GM12878 (cell line): ENCODE measurements at places on chromosomes 6 and 20. TPM values are rescaled to one million over a fixed set of nuclear protein-coding genes. Genes with fewer than 3 reads are reported as not detected.
A peak's percentile ranks its signal among the peaks of the same experiment; 100 is the strongest.

The RSPO4 gene
- total RNA-seq = not detected in 2 replicates

The TNF gene
- total RNA-seq = 80.5 and 83.9 TPM in 2 replicates

The LINC00237 gene
- total RNA-seq = not detected in 2 replicates

The NHLRC1 gene
- 0.15 and 0.21 TPM in 2 replicates for total RNA-seq

DNA sequence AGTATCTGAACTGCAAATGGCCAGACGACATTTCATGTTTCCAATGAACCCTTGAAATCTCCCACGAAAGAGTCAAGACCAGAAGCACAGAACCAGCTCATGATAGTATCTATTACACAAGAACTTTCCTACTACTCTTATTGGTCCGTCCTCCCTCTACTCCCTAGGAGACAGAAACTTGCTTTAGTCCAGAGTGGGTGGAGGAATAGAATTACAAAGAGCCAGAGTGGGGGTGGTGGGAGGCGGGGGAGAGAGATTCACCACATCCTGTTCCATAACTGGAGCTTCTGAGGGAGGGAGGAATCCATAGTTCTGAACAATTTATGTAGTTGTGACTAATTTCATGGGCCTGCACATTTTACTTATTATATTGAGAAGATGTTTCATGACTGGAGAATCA, 18.5 kb upstream of the WFDC10A start:
- no peak for DNase-seq

- DNase-seq = no peak
Measured at GRCh38 chr20:52748990-52749389, 223.2 kb upstream of the TSHZ2 start.

GRCh38 chr6:78942446-78942845, 75.1 kb downstream of the IRAK1BP1 start:
- DNase-seq = no peak

GRCh38 chr6:8939615-8940014, 504.3 kb upstream of the SLC35B3 start:
- no peak for DNase-seq

DNA sequence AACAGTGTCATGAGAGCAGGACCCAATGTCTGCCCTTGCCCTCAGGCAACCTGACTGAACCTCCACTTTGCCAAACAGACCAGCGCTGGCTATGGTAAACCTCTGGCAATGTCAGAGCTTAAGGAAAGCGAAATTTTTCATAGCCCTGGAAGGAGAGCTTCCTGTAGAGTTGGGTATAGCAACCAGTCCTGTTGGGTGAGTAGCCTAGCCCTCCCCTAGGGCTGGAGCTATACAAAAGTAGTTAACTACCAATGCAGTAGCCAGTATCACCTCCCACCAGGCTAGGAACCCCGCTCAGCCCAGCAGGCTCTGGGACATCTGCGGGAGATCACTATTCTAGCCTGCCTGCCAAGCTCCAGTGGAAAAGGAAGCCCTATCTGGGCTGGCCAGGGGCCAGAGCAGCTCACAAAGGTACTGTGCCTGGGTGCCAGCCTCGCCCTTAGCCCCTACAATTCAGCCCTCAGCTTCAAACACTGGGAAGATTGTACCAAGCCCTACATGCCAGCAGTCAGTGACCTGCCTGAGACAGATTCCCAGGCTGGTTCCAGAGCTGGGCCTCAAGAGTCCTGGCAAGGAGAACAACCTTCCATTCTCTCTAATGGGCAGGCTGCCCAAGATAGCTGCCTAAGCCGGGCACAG, 7.9 kb downstream of the WFDC3 start:
- DNase-seq = no peak

DNA sequence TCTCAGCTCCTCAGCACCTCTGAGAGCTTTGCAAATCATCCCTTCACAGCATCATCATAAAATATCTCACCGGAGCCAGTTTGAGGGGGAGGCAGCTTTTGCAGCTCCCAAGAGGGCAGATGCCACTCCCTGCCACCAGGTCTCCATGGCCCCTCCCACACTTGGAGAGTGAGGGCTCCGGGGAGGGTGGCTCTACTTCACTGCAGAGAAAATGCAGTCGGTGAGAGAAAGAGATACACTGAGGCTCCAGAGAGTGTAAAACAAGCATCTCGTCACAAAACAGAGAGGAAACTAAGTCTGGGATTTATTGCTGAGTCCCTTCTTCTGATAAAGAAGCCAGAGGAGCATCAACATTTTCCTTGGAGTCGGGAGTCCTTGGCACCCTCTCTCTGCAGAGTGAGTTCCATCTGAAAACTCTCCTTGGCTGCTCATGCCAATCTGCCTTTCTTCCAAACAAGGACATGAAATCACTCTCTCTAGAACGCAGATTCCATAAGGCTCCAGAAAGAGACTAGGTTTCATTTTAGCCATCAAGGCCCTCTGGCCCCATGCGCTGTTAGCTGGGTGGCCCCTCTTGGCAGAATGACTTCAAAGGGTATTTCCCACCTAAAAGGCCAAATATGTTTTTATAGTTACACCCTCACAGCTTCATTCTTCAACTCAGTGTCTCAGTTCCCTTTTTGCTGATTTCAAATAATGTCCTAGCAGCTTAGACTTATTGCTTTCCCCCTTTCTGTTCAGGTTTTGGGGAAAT, 70.6 kb upstream of the F13A1 start:
- peak; percentile 78 for DNase-seq

DNA sequence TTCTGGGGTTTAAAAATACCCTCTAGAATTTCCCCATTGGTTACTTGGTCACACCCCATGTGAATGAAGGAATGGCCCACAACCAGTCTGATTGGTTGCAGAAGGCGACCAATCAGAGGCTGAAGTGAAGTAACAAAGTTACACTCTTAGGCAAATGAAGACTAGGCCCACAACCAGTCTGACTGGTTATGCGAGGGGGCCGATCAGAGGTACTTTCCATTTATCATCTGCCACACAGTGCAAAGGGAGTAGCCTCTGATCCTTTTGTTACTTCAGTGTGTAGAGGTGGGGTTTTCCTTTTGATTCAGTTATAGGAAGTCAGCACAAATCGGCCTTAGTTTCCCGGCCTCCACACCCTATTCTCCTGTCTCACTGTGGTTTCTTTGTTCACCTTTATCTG, 61.2 kb upstream of the SGK1 start:
- peak; percentile 72 for DNase-seq

GRCh38 chr6:142446168-142446567, 144.4 kb downstream of the ADGRG6 start:
- DNase-seq = no peak

- no peak for DNase-seq
Measured at GRCh38 chr6:31190488-31190887, 20.0 kb upstream of the POU5F1 start.

DNA sequence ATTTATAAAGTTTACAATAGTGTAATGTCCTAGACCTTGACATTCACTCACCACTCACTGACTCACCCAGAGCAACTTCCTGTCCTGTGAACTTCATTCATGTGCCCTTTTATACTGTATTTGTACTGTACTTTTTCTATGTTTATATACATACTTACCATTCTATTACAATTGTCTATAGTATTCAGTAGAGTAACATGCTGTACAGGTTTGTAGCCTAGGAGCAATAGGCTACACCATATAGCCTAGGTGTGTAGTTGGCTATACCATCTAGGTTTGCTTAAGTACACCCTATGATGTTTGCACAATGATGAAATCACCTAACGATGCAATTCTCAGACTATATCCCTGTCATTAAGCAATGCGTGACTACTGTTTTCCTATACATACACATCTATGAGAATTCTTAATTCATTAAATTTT, 17.5 kb downstream of the EDEM2 start:
- DNase-seq = no peak

DNA sequence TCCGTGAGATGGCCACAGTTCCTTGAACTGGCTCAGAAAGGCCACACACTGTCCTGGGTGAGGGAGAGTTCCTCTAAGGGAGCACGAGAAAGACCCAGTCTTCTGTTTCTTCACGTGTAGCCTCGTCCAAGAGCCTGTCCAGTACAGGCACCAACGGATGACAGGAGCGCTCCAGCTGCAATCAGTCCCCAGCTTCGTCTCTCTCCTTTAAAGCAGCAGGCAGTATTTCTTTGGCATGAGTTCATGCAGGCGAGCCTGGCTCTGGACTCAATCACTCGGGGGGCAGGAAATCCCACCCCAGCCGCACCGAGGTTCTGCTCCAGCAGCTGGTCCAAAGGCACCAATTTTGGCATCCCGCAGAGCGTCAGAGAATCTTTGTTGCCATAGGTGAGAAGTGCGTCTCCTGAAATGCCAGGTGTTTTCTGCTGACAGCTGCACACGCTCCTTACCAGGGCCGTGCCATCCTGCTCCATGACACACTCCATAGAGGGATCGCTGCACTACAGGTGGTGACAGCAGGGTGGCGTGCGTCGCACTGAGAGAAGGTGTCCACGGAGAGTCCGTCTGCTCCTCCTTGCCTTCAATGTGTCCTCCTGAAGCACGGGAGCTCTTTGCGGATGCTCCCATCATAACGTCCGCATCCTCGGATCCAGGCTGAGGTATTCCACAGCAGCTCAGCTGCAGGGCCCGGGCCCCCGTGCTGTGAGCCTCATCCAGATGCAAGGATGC, 59.6 kb upstream of the AFDN start:
- no peak for DNase-seq

- DNase-seq = no peak
Measured at GRCh38 chr6:17622144-17622543, 22.0 kb downstream of the FAM8A1 start.

DNA sequence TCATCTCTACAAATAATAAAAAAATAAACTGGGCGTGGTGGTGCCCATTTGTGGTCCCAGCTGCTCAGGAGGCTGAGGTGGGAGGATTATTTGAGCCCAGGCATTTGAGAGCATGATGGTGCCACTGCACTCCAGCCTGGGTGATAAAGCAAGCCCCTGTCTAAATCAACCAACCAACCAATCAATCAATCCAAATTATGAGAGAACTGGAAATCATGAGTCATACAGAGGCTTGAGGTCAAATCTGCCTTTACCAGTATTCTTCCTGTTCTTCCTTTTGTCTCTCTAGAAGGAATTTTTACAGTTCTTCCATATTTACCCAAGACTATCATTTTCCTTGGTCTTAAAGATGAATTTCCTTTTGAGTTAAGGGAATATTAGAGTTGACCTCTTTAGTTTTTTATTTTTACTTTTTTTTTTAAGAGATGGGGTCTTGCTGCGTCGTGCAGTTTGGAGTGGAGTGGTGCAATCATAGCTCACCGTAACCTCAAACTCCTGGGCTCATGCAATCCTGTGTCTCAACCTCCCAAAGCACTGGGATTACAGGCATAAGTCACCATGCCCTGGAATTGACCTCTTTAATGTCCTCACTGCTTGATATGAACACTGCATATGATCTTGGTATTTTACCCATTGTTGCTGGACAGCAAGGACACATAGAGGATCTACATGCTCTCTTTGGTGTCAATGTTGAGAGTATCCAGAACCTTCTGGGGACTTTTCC, 44.1 kb upstream of the TXNDC5 start:
- DNase-seq = no peak

DNA sequence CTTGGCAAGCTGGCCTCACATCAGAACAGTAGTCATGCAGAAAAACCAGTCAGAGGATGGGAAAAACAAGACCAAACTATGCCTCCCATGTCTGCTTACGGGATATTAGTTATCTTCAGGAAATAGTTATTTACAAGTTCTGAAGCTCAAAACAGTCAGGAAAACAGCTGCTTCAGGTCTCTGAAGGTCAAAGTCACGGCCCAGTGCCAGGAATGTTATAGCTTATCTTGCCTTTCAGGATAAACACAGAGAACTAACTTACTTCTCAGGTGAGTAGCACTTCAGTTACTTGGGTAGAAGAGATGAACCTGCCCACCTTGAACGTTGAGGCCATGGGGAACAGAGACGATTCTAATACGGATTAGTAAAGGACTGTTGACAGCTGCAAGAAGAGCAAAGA, 310.7 kb downstream of the KIF16B start:
- DNase-seq = no peak

DNA sequence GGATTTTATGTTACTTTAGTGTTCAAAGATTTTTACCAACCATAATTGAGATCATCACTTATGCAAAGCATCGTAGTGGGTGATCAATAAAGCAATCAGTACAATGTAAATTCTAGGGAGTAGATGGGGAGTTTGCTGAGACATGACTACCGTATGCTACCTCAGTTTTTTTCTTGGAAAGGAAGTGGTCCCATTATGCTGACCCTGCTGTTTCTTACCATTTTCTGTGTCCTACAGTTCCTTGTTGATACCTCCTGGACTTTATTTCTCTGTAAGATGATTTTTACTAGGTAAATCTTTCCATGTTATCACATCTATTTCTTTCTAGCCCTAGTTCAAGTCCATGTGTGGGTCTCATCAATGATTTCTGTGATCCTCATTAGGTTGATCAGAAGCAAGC, 19.3 kb upstream of the NKAIN2 start:
- no peak for DNase-seq
